ENCODE measurements at places on chromosomes 1 and 21.

- DNase-seq, result no peak
Observed at GRCh38 chr1:248851390-248851789, 7.5 kb downstream of the ZNF692 start.

DNA sequence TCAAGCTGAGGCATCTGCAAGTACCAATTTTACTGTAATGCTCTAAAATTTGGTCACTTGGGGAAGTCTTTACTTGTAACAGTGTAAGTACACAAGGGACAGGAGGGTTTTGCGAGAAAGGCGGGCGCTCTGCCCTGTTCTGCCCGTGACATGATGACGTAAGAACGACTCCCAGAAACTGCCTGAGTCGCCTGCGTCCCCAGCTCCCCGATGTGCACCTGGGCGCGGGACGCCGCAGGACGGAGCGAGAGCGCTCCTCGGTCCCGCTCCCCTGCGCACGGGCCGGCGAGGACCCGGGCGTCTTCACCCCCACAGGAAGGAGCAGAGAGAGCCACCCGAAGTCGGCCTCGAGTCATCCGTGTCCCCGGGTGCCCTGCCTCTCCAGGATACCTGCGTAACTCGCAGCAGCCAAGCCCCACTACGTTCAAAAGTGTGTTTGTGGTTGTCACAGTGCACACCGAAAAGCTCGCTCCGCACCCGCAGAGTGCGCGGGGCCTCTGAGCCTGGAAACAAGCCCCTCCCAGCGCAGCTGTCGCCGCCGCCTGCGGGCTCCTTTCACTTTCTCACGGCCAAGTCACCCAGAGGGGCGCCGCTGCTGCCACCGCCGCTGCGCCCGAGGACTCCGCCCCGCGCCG is 3.3 kb upstream of the ZBTB18 start:
- peak; percentile 62 for DNase-seq

GRCh38 chr1:27150183-27150582 is 4.7 kb downstream of the SLC9A1 start:
- no peak for DNase-seq

- DNase-seq, result no peak
Observed at GRCh38 chr1:81296601-81297000, 504.1 kb upstream of the ADGRL2 start.

GRCh38 chr1:43042127-43042526 is 83.5 kb upstream of the SLC2A1 start:
- no peak for DNase-seq

GRCh38 chr1:85577419-85578320 is 2.9 kb upstream of the CCN1 start:
- DNase-seq, result no peak
